ENCODE measurements at places on chromosomes 7 and 10.

GRCh38 chr10:49365275-49365674, 30.6 kb downstream of the DRGX start:
- DNase-seq: no peak

DNA sequence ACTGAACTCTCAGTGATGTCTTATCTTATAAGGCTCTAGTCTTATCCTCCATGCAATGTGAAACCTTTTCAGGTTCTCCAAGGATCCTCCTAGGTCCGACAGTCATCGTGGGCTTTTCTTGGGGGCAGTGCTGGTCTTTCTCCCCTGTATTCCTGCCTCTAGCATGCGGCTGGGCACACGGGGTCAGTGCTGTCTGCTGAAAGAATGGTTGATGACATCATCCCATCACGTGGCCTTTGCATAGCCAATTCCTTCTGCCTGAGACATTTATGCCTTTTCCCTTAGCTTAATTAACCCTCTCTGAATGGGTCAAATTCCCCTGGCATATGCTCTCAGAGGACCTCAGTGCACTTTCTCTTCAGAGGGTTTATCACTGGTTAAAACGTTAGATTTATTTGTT, 27.0 kb upstream of the KCNK18 start:
- DNase-seq: no peak

DNA sequence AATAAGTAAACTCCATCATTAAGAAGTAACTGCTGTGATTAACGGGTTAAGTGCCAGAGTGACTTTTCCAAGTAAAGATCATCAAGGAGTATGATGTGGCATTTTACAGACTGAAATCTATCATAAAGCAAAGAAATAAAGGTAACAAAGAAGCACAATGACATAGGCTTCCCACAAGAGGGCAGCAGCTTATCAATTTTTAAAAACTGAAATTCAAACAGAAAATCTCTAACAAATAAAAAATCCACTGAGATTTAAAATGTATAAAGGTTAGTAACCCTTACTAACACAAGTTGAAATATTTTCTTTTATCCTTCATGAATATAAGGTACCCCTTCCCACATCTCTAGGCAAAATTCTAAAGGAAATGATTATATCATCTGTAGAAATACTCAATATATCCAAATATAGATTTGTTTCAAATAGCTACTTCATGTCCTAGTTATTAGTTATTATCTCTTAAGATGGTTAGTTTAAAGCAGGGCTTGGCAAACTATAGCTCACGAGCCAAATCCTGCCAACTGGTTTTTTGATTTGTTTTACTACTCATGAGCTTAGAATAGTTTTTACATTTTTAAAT, 29.2 kb downstream of the FAM3C start:
- peak; percentile 59 for DNase-seq

- DNase-seq: no peak
Measured at GRCh38 chr7:152756116-152756515, 3.4 kb upstream of the ACTR3B start.

GRCh38 chr10:79100771-79101170, 32.0 kb downstream of the ZMIZ1 start:
- no peak for DNase-seq

DNA sequence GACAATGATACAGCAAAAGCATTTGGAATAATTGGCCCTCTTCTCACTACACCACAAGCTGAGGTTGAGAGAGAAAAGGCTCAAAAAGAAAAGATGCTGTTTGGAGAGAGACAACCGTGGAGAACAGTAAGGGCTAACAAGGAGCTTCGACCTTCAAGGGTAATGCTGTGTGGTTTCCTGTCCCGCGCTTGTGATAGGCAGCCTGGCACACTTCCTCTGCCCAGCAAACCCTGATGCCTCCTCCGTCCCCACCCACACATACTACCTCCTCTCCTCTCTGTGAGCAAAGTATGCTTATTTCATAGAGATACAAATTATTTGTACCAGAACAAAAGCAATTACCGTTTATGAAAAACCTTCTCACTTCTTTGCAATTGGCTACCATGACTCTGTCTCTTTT, 755.4 kb downstream of the KCNMA1 start:
- no peak for DNase-seq

- DNase-seq: peak; percentile 86
Measured at GRCh38 chr10:4018054-4018511, 233.1 kb upstream of the KLF6 start.

DNA sequence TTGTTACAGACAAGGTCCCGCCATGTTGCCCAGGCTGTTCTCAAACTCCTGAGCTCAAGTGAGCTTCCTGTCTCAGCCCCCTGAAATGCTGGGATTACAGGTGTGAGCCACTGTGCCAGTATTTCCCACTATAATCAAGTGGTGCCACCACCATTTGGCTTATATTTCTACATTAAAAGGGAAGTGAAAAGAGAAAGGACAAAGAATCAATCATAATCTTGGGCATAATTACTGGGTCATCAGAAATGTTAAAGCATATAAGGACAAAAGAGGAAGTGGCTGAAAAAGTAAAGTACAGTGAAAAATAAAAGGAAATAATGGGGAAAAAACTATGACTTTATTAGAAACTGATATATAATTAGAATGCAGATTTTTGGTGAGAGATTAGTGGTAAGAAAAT, 25.7 kb upstream of the ENTPD1 start:
- peak; percentile 77 for DNase-seq

DNA sequence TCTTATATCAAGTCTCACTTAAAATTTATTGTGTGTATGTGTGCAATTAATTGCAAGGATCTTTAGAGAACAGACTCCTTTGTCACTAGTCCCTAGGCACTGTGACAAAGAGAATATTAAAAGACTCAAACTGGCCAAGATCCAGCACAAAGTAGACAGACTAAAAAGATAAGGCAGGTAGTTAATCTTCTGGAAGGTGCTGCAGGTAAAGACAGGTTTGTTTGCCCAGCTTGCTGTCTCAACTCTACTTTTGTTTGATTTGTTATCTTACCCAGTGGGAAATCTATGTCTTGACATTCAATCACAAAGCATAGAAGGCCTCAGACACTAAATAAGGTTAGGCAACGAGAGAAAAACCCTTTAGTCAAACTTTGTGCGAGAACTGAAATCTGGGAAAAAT, 807.9 kb upstream of the LRRN3 start:
- DNase-seq: no peak

- no peak for DNase-seq
Measured at GRCh38 chr10:4291990-4292389, 507.0 kb upstream of the KLF6 start.

- DNase-seq: no peak
Measured at GRCh38 chr10:85832988-85833387, 533.6 kb downstream of the GRID1 start.

GRCh38 chr7:97971120-97971989, 18.6 kb downstream of the OCM2 start:
- peak; percentile 23 for DNase-seq

GRCh38 chr7:46003896-46004875, 83.1 kb upstream of the IGFBP3 start:
- DNase-seq: no peak

GRCh38 chr10:60950300-60950699, 6.3 kb upstream of the RHOBTB1 start:
- no peak for DNase-seq

DNA sequence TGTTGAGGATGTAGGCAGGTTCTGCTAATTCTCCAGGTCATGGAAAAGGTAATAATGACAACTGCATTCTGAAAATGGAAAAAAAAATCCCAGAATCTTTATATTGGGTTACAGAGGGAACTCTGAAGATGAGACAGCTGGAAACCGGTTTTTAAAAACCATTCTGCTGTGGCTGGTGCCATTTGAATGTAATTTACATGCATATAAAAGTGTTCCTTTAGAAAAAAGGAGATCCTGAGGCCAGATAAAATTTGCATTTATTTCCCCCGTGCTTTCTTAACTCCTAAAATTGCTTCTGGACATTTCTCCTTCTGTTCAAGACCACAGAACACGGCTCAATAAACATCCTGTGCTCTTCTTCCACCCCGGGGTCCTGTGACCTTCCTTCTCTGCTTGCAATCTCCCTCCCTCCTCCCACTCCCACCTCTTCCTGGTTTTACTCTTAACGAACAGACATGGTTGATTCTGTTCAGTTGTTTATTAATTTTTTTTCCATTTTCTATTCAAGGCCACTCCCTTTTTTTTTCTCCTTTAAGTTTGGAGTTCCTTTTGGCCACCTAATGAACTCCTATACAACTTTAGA, 41.6 kb downstream of the SH2D4B start:
- peak; percentile 57 for DNase-seq

GRCh38 chr10:86756511-86757112, at the start of gene BMPR1A:
TSS of gene BMPR1A (plus strand) at chr10:86756619. CDS start at chr10:86876019, 119,400 bp downstream.
- DNase-seq: no peak

- no peak for DNase-seq
Measured at GRCh38 chr7:151494298-151495284, 25.1 kb downstream of the RHEB start.

- no peak for DNase-seq
Measured at GRCh38 chr7:73856941-73857340, 4.0 kb upstream of the TMEM270 start.

- no peak for DNase-seq
Measured at GRCh38 chr10:84214046-84214572, 11.2 kb downstream of the LRIT2 start.

DNA sequence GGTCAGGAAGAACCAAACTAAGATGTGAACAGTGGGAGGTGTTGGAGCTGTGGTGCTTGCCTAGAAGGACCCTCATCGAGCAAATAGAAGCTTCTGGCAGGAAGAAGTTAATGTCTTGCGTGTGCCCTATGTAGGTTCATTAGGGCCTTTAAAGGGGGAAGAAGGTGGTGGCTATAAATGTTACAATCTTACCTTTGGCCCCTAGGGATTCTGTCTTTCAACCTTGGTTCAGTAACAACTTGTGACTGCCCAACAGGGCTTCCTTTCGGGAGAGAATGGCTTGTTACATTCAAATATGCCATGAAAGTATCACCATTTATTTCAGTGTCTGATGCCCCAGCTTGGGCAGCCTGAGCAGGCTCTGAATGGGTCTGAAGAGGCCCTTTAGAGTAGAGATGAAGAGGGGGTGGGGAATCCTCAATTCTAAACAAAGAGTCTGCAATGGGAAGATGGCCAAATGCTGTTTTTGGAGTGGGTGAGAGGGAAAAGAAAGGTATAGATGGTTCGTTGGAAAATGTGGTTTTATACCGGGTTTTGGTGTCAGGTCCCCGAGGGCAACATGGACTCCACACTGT, 108.0 kb downstream of the TCF7L2 start:
- no peak for DNase-seq

DNA sequence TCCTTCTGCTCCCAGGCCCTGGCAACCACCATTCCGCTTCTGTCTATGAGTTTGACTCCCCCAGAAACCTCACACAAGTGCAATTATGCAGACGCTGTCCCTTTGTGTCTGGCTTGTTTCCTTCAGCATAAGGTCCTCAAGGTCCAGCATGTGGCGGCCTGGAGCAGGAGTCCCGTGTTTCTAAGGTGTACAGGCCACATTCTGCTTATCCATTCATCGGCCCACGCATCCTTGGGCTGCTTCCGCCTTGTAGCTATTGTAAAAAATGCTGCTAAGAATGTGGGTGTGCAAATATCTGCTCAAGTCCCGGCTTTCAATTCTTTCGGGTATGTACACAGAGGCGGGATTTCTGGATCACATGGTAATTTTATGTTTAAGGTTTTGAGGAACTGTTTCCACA, 38.2 kb downstream of the ESYT2 start:
- DNase-seq: no peak

- no peak for DNase-seq
Measured at GRCh38 chr7:32915041-32915536, 23.5 kb upstream of the KBTBD2 start.

DNA sequence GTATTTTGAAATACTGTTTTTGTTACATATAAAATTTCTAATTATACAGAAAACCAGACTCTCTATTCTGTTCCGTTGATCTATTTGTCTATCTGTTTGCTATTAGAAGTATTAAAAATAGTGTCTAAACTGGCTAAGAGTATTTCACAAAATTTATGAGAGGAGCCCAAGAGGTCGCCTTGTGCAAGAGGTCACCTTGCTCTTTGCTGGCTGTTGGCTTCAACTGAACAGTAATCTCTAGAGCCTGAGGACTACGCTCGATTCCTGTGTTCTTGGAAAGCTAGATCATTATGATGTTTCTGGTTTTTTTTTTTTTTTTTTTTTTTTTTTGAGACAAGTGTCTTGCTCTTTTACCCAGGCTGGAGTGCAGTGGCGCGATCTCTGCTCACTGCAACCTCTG, 428.6 kb downstream of the LRMDA start:
- DNase-seq: no peak

GRCh38 chr7:101035941-101036340, 16.1 kb downstream of the MUC17 start:
- DNase-seq: no peak

- DNase-seq: no peak
Measured at GRCh38 chr7:1843921-1844335, 173.9 kb downstream of the ELFN1 start.

DNA sequence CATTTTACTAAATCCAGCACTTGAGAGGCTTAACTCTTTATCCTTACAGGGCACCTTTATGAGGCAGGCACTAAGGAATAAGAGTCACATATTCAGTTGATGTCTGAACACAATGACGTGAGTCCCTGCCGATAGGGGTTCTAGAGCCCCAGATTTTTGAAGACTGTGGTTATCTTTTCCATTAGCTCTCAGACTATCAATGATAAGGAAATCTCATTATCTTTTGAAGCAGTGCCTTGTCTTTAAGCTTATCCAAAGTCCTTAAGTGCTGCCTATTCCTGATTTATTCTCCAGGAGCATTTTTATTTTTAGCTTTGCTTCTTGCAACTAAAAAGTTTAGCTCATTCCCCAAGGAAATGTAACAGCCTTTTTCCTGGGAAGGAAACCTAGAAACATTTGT, 444.1 kb upstream of the LRRN3 start:
- no peak for DNase-seq

- DNase-seq: no peak
Measured at GRCh38 chr7:82600531-82600930, 157.0 kb upstream of the CACNA2D1 start.

GRCh38 chr7:133850497-133851280, 276.5 kb upstream of the LRGUK start:
- no peak for DNase-seq

- DNase-seq: no peak
Measured at GRCh38 chr7:50396856-50397255, 53.3 kb downstream of the FIGNL1 start.

DNA sequence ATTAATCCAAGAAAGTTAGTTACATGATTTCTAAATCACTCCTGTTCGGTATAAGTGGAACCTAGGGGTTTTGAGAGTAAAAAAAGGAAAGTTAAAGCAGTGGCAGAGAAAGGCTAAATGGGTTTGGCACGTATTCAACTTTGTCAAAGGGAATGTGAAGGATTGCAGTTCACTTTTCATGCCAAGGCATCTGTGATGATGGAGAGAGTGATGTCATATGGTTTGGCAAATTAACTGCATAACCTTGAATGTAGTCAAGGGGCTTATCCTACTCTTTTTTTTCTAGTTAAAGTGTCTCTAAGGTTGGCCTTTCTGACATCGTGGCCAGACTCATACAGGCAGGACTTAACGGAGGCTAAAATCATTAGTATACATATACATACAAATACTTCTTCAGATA, 277.8 kb downstream of the EXOC4 start:
- no peak for DNase-seq

DNA sequence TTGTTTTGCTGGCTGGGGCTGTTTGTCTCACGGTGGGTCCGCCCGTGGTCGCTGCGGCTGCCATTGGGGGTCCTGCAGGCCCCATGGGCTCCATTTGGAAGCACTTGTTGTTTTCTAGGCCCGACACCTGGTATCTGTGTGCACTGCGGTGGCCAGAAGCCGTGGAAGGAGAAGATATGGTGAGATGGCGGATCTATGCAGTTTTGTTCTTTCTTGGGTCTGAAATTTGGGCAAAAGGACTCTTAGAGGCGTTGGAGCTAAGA, 109.5 kb upstream of the SHH start:
- no peak for DNase-seq

GRCh38 chr10:34181553-34182300, 633.4 kb downstream of the PARD3 start:
- no peak for DNase-seq
